ENCODE measurements at places on chromosomes 11 and 22.
A peak's percentile ranks its signal among the peaks of the same experiment; 100 is the strongest.

GRCh38 chr11:575313-575995, 816 bp upstream of the PHRF1 start:
- DNase-seq, result no peak

DNA sequence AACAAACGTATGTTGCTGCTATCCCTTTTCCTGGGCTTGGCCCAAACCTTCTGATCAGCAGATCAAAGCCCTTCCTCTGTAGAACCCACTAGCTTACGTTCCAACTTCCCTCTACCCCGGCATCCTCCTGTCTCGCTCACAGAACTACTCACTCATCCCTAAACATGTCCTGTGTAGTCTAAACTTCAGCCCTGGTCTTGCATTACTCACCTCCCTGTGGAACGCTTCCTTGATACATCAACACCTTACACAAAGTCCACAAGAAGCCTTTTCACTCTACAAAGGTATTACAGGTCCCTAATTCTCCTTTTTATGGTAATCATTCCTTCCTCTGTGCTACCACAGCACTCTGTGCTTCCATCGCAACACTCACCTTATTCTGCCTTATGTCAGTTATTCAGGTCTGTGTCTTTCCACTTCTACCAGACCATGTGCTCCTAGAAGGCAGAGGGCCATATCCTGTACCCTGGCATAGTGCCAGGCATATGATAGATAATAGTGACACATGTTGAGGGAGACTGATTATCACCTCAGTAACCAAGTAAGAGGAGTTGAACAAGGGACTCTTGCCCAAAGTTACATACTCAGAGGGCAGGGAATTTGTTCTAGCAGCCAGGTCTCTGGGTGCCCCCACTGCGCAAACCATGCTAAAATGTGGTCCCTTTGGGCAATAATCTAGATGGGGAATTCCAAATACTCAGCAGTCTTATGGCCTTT, 41.6 kb downstream of the USP35 start:
- no peak for DNase-seq

- DNase-seq, result no peak
Measured at GRCh38 chr11:130141561-130142341, 17.8 kb upstream of the ST14 start.

DNA sequence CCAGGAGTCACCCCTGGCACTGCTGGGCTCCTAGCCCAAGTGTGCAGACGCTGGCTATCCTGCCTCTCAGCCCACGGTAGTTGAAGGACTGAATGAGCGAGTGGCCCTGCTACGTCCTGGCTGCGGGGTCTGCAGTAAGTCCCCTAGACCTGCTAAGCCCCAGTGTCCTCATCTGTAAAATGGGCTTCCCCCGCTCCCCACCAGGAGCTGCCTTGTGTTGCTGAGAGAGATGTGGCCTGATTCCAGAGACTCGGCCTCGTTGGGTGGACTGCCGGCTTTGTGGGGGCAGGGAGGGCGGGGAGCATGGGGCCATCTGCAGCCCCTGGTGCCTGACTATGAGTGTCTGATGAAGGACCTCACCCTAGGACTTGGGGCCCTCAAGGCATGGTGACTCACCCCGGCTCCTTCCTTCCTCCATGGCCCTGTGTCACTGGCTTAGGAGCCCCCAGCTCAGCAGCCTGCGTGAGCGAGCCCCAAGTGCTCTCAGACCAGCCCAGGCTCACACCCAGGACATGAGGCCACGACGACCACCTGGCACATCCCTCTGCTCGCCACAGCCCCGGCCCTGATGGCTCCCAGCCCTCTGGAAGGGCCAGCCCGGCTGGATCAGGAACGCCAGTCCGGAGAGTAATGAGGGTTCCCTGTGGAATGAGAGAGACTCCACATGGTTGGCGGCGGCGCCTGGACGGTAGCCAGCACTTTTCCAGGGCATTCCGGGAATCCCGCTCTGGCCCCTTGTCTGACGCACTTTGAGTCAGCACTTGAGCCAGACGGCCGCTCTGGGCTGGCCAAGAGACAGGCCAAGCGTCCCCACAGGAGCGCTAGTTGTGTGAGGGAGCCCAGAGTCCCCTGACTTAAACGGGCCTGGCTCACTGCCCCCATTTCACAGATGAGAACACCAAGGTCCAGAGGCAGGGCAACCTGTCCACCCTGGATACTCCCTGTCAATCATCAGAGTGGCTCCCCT, 50.5 kb upstream of the SHISAL1 start:
- DNase-seq, result peak; percentile 81

GRCh38 chr22:36247955-36248354, 5.0 kb upstream of the APOL1 start:
- DNase-seq, result no peak

DNA sequence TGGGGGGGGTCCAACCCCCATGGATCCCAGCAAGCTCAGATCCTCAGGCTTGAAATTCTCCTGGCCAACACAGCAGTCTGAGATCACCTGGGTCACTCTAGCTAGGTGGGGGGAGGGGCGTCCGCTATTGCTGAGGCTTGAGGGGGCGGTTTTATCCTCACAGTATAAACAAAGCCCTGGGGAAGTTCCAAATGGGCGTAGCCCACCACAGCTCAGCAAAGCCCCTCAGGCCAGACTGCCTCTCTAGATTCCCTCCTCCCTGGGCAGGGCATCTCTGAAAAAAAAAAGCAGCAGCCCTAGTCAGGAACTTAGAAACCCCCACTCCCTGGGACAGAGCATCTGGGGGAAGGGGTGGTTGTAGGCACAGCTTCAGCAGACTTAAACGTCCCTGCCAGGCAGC, 16.7 kb downstream of the TRPC6 start:
- no peak for DNase-seq

- no peak for DNase-seq
Measured at GRCh38 chr11:72673943-72674828, at the start of gene PDE2A. PDE2A (minus strand) TSS chr11:72674422; CDS start chr11:72674207, 215 bp downstream.

DNA sequence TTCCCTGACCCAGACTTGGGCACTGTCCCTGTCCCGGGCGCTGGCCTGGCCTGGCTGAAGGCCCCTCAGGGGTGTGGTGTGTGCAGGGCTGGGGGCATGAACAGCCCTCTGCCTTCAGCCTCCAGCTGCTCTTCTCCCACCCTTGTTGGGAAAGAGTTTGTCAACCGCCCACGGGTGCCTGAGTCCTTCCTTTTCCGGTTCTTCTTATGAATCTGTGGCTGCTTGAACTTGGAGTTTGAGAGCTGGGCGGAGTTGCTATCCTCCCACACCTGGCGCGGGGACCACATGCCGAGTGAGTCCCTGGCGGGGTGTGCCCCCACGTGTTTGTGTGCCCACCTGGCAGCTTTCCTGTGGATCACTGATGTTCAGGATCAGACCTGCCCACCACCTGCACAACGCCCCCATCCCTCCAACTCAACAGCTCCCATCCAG, 13.4 kb downstream of the NFAM1 start:
- DNase-seq, result no peak

GRCh38 chr11:116694349-116694725, 78.5 kb downstream of the BUD13 start:
- no peak for DNase-seq

- no peak for DNase-seq
Measured at GRCh38 chr11:109604481-109605400, 182.8 kb downstream of the C11orf87 start.

- DNase-seq, result no peak
Measured at GRCh38 chr11:130094614-130095013, 24.9 kb downstream of the APLP2 start.

GRCh38 chr11:48107188-48107704, 109.4 kb upstream of the OR4B1 start:
- no peak for DNase-seq

GRCh38 chr22:23033116-23033905, 37.0 kb upstream of the GNAZ start:
- no peak for DNase-seq
